ENCODE measurements at places on chromosomes 1 and 21. TPM values are rescaled to one million over a fixed set of nuclear protein-coding genes. Genes with fewer than 3 reads are reported as not detected.

CRNN gene
- not detected for total RNA-seq

RAP1GAP gene
- total RNA-seq, result 5.3 TPM

LDLRAD2 gene
- total RNA-seq, result 0.55 TPM

SPRR1B gene
- not detected for total RNA-seq

DNAJC28 gene
- 2.4 TPM for total RNA-seq

NEK2 gene
- total RNA-seq, result 31.0 TPM

BRINP3 gene
- total RNA-seq, result 0.45 TPM

EFNA4 gene
- 28.5 TPM for total RNA-seq

IL20 gene
- total RNA-seq, result not detected

LCK gene
- not detected for total RNA-seq

ARHGAP30 gene
- not detected for total RNA-seq

CA14 gene
- total RNA-seq, result 31.9 TPM

WDR3 gene
- 41.6 TPM for total RNA-seq

ARHGEF10L gene
- total RNA-seq, result 20.4 TPM

AADACL3 gene
- total RNA-seq, result not detected

TLCD4 gene
- 0.89 TPM for total RNA-seq

LINGO4 gene
- not detected for total RNA-seq

IQCC gene
- total RNA-seq, result 7.3 TPM

SRGAP2C gene
- total RNA-seq, result 45.9 TPM

LDLRAP1 gene
- total RNA-seq, result 18.8 TPM

DMRTA2 gene
- total RNA-seq, result 0.18 TPM

FCRL2 gene
- total RNA-seq, result not detected

SLC16A4 gene
- 1.8 TPM for total RNA-seq

TAS1R1 gene
- not detected for total RNA-seq

OR2L2 gene
- 0.09 TPM for total RNA-seq

HEYL gene
- total RNA-seq, result 4.9 TPM

TFAP2E gene
- 0.43 TPM for total RNA-seq

CD244 gene
- not detected for total RNA-seq

SLAMF9 gene
- total RNA-seq, result not detected

TNN gene
- total RNA-seq, result 0.26 TPM

MAD2L2 gene
- total RNA-seq, result 111 TPM

IL12RB2 gene
- 0.36 TPM for total RNA-seq

IGSF9 gene
- total RNA-seq, result 24.5 TPM

LRRC42 gene
- total RNA-seq, result 45.4 TPM

LAMC2 gene
- total RNA-seq, result not detected

ERMAP gene
- total RNA-seq, result 7.1 TPM

ATP1A4 gene
- 0.35 TPM for total RNA-seq

OR14K1 gene
- not detected for total RNA-seq

LAMB3 gene
- not detected for total RNA-seq

ID3 gene
- 40.9 TPM for total RNA-seq

KAZN gene
- 11.6 TPM for total RNA-seq

FAM78B gene
- total RNA-seq, result 1.5 TPM

ZNF648 gene
- 0.77 TPM for total RNA-seq

MAPKAPK2 gene
- 78.7 TPM for total RNA-seq

CLCA1 gene
- not detected for total RNA-seq

KRTAP22-1 gene
- total RNA-seq, result not detected

HDAC1 gene
- total RNA-seq, result 128 TPM

SMCP gene
- total RNA-seq, result not detected

KRTAP10-8 gene
- total RNA-seq, result not detected

PIK3C2B gene
- total RNA-seq, result 70.5 TPM

SPAG17 gene
- 1.5 TPM for total RNA-seq

FAM151A gene
- total RNA-seq, result not detected

CNKSR1 gene
- total RNA-seq, result 3.6 TPM

LCE1A gene
- not detected for total RNA-seq

PBX1 gene
- 71.7 TPM for total RNA-seq

VANGL2 gene
- total RNA-seq, result 106 TPM

FCER1G gene
- total RNA-seq, result 1.6 TPM
